ENCODE measurements at places on chromosomes 5 and 9.

- DNase-seq = no peak
These were observed 55.1 kb upstream of the TEX48 start for GRCh38 chr9:114737118-114737517.

DNA sequence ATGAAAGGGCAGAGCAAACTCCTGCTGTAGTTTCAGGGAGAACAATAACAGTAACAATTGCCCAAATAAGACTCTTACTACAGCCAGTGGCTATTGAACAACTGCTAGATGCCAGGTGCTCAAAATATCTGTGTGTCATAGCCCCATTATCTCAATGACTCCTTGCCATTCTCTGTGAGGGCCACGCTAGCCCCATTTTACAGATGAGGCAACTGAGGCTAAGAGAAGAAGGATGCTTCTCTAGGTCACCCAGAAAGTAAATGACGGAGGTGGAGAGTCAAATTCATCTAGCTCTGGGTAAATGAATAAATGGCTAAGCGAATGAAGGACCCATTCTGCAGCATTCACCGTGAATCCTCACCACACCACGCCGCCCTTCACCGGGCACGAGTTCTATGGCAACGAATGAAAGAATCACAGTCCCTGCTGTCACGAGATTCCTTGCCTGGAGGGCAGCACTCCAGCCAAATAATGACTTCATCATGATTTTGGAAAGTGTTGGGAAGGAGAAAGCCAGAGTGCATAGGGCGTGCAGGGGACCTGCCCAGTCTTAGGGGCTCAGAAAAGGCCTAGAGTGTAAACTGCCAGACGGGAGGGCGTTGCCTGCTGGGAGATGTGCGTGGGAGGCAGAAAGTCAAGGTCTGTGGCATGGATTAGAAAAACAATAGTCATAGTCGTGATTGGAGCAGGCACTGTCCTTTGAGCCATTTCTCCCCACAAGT, 147.2 kb downstream of the C9orf50 start:
- DNase-seq = no peak

DNA sequence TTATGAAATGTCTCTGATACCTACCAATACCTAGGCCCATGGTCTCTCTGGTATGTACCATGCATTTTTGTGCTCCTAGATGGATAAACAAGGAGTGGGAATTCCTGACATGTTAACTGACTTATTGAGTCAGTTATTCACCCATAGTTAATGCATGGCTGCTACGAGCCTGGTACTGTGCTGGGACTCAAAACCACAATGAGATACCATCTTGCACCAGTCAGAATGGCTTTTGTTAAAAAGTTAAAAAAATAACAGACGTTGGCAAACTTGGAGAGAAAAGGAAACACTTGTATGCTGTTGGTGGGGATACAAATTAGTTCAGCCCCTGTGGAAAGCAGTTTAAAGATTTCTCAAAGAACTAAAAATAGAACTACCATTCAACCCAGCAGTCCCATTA, 293.8 kb downstream of the OSTF1 start:
- no peak for DNase-seq

GRCh38 chr5:3220638-3221288, 374.9 kb upstream of the IRX1 start:
- DNase-seq = no peak

- no peak for DNase-seq
These were observed 42.9 kb upstream of the HAND1 start for GRCh38 chr5:154520861-154521453.

GRCh38 chr5:167514461-167514860, 777.0 kb upstream of the WWC1 start:
- DNase-seq = peak; percentile 46

DNA sequence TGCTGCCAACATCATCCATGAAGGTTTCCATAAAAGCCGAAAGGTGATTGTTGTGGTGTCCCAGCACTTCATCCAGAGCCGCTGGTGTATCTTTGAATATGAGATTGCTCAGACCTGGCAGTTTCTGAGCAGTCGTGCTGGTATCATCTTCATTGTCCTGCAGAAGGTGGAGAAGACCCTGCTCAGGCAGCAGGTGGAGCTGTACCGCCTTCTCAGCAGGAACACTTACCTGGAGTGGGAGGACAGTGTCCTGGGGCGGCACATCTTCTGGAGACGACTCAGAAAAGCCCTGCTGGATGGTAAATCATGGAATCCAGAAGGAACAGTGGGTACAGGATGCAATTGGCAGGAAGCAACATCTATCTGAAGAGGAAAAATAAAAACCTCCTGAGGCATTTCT, 10.1 kb downstream of the TLR4 start:
- DNase-seq = no peak

- DNase-seq = no peak
These were observed 9.2 kb downstream of the ARPC5L start for GRCh38 chr9:124871156-124871561.

- no peak for DNase-seq
These were observed 519.2 kb downstream of the KIF4B start for GRCh38 chr5:155532621-155533311.

GRCh38 chr9:35856206-35856605, 14.0 kb downstream of the OR13J1 start:
- no peak for DNase-seq

- peak; percentile 57 for DNase-seq
These were observed 7.1 kb downstream of the LRRC26 start for GRCh38 chr9:137162505-137163364.

- no peak for DNase-seq
These were observed 55.3 kb downstream of the OR2K2 start for GRCh38 chr9:111274737-111275136.

GRCh38 chr5:162410365-162410764, 342.8 kb downstream of the GABRG2 start:
- no peak for DNase-seq

DNA sequence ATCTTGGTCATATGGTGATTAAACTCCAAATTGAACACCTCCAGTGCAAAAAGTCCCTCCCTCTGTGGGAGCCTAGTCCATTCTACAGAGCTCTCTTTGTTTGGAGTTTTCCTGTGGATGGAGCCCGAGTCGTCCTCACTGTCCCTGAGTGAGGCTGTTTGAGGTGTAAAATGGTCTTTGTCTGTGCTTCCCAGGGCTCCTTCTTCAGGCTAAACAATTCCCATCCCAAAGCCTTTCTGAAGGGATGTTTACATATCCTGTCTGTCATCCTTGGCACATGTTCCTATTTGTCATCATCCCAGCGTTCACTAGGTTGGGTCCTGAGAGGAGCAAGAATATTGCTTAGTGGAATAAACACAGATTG, 68.9 kb downstream of the COL27A1 start:
- no peak for DNase-seq

DNA sequence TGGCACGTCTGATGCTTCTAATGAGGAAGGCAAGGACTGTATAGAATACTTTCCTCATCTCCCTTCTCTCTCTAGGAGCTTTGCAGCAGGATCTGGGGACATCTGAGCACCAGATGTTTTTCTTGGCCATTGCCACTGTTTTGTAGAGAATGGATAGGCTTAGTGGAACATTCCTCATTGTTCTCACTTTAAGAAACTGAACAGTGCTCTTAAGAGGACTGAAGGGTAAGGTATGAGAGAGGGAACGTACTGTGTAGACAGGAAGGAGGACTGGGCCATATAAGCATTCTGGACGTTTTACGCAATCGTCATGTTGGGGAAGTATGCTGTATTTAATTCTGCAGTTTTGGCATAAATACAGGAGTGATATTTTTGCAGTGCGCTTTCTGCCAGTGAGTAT, 70.6 kb downstream of the SMARCA2 start:
- DNase-seq = no peak

- no peak for DNase-seq
These were observed 95.7 kb downstream of the KCNT1 start for GRCh38 chr9:135797507-135798262.

- no peak for DNase-seq
These were observed 1862.8 kb downstream of the EFNA5 start for GRCh38 chr5:105807951-105808350.

DNA sequence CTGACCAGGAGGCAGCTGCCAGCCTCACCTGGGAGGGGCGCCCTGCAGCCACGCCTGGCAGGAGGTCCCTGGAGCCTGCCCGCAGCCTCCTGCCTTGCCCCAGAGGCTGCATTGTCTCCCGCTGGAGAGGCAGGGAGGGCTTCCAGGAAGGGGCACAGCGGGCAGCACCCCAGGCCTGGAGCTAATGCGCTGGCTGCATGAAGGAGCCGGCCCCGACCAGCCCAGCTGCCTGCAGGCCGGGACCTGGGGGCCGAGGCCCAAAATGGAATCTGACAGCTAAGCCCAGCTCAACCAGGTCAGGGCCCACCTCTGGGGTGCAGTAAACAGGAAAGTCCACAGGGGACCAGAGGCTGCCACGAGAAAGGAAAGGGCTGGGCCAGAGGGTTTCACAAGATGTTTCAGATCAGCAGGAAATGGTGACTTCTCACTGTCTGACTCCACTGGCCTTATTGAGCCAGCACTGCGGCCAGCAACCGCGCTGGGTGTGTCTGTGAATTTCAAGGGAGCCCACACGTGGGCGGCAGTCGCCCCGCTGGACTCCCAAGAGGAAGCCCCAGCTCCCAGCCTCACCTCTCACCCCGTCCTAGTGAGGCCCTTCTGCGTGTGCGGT, 18.6 kb upstream of the NOTCH1 start:
- DNase-seq = no peak

GRCh38 chr9:108197899-108198298, 657.9 kb downstream of the ACTL7B start:
- no peak for DNase-seq
